ENCODE measurements at places on chromosomes 2 and 18.

- DNase-seq: no peak
These were observed 11.5 kb downstream of the GEN1 start for GRCh38 chr2:17765398-17765797.

DNA sequence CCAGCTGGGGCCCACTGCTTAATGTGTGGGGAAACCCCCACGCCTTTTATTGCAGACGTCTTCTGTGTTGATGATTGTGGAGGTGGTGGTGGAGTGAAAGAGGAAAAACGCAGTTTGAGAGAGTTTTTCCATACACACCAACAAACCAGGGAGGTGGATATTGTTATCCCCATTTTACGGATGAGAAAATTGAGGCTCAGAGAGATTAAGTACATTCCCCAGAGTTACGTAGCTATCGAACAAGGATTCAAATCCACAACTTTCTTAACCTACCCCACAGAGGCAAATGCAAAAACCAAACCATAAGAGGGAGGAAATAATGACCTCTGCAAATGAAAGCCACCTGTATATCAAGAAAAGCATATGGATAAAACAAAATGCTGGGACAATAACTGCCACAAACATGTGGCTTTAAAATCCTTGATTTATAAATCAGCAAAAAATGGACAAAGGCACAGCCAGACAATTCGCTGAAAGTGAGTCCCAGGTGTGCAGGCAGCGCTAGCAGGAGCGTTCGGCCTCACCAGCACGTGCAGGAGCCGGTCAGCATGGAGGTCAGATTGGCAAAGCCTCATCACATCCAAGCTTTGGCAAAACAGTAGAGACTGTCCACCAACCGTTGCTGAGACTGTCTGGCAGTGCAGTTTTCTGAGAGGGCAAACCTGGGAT, 12.6 kb upstream of the RAB17 start:
- DNase-seq: no peak

- no peak for DNase-seq
These were observed 7.3 kb downstream of the NAPG start for GRCh38 chr18:10533111-10533510.

DNA sequence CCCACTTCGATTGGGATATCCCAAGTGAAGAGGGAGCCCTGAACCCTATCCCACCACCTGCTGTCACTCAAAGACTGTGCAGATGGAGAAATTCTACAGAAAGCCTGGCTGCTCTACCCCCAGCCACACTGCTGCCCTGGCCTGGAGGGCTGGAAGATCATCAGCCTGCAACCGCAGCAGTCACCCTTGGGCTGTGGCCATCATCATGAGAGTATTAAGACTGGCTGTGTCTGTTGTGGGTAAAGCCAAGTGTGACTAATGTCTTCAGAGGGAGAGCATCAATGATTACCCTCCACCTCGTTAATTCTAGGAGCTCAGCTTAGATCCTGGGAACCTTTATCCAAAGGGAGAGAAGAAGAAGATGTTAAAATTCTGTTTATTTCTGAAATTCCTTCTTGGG, 221.5 kb downstream of the TFCP2L1 start:
- DNase-seq: no peak

- DNase-seq: no peak
These were observed 138.5 kb upstream of the SMAD2 start for GRCh38 chr18:48068916-48069445.

DNA sequence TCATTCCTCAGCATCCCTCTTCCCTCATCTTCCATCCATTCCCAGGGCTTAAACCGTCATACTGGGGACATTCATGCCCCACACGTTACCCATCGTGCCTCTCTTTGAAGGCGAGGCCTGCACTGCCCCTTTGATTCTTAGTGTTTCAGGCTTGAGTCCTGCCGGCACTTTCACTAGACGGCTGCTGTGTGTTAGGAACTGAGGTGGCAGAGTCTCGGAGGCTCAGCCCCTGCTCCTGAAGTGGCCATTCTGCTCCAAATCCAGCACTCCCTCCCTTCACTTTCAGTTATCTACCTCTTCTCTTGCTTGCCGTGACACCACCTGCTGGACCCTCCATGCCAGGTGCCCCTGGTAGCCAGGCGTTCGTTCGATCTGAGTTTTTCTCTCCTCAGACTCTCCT, 43.0 kb downstream of the GRHL1 start:
- no peak for DNase-seq

All from NAMALWA (cell line).